ENCODE measurements at places on chromosomes 7 and 10.

DNA sequence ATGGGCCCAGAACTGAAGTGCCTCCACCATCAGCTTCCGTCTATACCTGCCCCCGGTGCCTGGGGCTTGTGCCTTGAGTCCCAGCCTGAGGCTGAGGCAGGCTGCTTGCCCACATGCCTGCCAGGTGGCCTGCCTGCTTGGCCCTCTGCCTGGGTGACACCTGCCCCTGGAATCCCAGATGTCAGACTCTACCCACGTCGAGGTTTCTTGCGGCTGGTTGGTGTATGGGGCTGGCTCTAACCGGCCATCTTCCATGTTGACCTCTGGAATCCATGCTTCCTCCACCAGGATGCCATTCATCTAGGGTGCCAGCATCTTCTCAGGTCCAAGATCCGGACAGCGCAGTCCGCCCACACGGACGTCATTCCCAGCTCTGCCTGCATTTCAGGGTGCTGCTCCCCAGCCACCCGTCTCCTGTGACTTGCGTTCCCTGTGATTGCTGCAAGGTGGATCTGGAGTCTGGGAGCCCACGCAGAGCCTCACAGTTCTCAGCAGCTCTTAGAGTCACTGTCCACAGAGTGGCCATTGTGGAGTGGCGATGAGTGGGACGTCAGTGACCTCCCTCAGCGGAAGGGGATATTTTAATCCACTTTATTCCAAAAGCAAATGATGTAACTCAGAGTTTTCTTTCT, 298.1 kb downstream of the TCERG1L start:
- no peak for DNase-seq

- no peak for DNase-seq
These were observed 8.0 kb downstream of the HIPK2 start for GRCh38 chr7:139769761-139770160.

GRCh38 chr10:116437076-116437692, 9.5 kb downstream of the PNLIPRP3 start:
- no peak for DNase-seq

- no peak for DNase-seq
These were observed 904.8 kb upstream of the POT1 start for GRCh38 chr7:125834421-125834820.

- no peak for DNase-seq
These were observed 19.6 kb upstream of the RET start for GRCh38 chr10:43057231-43057711.

DNA sequence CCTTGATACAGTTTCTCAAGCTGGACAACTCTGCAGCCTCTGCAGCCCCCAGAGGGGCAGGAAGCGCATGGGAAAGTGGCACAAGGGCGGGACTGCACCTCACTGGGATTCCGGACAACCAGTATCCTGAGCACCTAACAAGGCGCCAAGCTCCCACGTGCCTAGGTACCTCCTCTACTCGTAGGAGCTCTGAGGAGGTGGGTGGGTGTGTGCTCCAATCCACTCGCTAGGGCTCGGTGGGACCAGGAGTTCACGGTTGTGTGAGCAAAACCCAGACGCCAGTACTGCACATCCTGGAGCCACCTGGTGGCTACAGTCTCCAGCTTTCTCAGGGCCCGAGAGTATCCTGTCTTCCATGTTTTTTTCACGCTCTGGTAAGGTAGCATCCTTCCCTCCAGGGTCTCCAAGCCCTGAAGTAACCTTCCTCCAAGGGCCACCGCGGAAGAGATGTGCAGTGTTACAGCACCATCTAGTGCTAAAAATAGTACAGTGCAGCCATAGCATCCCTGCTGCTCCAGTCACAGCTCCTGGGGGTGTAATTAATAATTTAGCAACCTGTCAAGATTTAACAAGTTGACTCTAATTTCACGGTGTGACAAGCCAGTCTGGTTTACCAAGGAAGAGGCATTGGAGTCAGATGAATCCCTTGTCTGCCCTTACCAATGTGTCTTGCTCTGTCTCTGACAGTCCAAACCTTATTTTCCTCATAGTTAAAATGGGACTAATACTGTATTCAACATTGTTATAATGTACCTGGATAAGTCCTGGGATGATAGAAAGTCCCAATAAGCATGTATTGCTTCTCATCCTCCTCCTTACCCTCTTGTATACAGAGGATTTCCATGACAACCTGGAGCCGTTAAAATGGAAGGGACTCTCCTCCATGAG, 70.4 kb downstream of the HERPUD2 start:
- DNase-seq, result peak; percentile 12

- DNase-seq, result no peak
These were observed 67.2 kb downstream of the PODXL start for GRCh38 chr7:131489196-131489595.

GRCh38 chr7:155763691-155764437, 48.4 kb downstream of the SHH start:
- peak; percentile 33 for DNase-seq

DNA sequence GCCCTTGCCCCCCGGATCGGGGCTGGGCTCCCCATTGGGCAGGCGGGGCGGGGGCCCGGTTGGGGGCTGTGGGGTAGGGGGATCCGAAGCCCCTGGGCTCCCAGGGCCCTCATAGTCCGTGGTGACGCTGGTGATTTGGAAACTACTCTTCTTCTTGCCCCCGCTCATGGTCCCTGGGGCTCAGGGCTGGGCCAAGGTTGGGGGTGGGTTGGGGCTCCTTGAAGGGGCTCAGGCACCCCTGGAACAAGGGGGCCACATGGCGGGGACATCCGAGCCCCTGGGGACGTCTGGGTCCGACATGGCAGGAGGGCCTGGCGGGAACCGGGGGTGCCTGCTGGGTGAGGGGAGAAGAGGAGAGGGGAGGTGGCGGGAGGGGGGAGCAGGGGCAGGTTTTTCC, 1.1 kb downstream of the TSC22D4 start:
- DNase-seq, result no peak

- no peak for DNase-seq
These were observed 242.0 kb downstream of the BICC1 start for GRCh38 chr10:58754469-58755339.

- no peak for DNase-seq
These were observed 61.0 kb upstream of the PITRM1 start for GRCh38 chr10:3233486-3233990.

GRCh38 chr7:42203336-42203735, 33.7 kb downstream of the GLI3 start:
- DNase-seq, result no peak

- no peak for DNase-seq
These were observed 891.1 kb upstream of the GHITM start for GRCh38 chr10:83248106-83248631.

GRCh38 chr7:88111140-88111743, 108.6 kb downstream of the SRI start:
- DNase-seq, result no peak

- DNase-seq, result no peak
These were observed 108.6 kb downstream of the GRK5 start for GRCh38 chr10:119316002-119316358.

GRCh38 chr7:149302222-149302621, 40.2 kb downstream of the ZNF783 start:
- no peak for DNase-seq

DNA sequence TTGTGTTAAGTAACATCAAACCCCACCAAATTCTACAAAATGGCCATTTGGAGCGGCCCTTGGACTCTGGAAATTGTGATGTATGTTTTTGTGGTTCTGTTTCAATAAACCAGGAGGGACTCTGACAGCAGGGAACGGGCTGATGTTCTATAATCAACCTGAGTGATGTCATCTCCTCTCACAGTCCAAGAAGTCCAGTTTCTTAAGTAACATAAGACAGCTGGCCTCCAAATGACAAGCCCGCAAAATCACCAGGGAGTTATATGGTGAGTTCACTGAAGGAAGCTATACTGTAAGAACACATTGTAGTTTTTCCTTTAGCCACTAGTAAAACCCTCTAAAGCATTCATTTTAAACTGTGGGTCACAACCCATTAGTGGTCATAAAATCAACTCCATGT, 34.0 kb downstream of the GOT1 start:
- no peak for DNase-seq

GRCh38 chr10:7170626-7171322, 240.1 kb downstream of the SFMBT2 start:
- no peak for DNase-seq

DNA sequence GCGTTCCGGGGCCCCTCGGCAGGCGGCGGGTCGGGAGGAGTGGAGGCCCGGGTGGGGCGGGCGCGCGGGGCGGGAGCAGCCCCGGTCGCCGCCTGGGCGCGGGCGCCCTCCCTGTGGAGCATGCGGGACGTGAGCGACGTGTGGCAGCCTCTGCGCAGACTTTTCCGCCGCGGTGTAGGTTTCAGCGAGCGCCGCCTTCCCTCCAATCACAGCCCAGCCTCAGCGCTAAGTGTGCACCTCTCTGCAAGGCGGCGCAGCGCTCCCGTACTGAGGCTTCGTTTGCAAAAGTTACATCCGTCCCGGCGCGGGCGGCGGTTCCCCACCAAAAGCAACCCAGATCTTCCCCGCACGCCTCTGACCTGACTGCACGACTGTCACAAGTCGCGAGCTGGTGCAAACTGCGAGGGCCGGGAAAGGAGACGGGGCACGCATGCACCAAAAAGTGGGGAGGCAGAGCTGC, 1.2 kb upstream of the PFKFB3 start:
- peak; percentile 82 for DNase-seq

GRCh38 chr10:16155834-16156233, 281.0 kb upstream of the PTER start:
- DNase-seq, result no peak

- no peak for DNase-seq
These were observed 109.9 kb downstream of the ATXN7L1 start for GRCh38 chr7:105766421-105767073.

DNA sequence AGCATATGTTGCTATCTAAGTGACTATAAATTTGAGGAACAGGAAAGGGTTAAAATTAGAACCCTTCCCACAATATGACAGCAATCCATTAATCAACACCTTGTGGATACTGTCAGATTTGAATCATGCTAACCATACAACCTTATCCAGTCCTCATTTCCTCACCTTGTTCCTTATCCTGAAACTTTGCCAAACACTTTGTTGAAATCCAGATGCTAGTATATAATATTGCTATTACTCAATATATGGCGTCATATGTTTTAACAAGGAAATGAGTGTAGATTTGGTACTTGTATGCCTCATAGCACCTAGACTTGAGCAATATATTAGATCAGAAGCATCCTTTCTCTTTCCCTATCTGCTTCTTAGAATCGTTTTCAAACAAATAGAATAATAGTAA, 66.3 kb upstream of the SLC25A13 start:
- DNase-seq, result no peak

DNA sequence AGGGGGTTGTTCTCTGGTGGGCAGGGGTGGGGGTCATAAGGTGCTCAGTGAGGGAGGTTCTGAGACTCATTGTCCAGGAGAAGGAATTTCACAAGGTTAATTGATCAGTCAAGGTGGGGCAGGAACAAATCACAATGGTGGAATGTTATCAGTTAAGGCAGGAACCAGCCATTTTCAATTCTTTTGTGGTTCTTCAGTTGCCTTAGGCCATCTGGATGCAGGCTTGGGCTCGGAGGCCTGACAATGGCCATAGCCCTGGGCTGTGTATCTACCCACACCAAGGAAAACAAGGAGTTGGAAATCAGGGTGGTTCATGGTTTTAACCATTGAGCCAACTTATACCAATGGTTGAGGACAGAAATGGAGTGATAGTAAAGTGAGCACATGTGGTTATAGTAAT, 1221.8 kb downstream of the TYW1 start:
- no peak for DNase-seq

- DNase-seq, result no peak
These were observed 51.7 kb downstream of the MEST start for GRCh38 chr7:130543487-130544010.

DNA sequence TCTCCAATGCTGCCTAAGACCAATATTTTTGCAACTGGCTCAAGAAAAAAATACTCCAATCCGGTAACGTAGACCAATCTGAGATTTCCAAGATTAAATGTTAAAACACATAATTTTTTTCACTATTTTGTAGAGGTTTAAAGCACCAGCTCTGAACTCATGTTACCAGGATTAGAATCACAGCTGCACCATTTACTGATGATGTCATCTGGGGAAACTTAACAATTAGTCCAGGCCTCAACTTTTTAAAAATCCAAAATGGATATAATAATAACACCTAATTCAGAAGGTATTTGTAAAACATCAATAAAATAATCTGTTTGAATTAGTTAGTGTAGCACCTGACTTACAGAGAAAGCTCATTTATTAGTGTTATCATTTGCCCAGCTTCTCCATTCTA, 14.4 kb downstream of the PON1 start:
- no peak for DNase-seq

GRCh38 chr10:122056431-122057094, 67.6 kb downstream of the TACC2 start:
- no peak for DNase-seq

DNA sequence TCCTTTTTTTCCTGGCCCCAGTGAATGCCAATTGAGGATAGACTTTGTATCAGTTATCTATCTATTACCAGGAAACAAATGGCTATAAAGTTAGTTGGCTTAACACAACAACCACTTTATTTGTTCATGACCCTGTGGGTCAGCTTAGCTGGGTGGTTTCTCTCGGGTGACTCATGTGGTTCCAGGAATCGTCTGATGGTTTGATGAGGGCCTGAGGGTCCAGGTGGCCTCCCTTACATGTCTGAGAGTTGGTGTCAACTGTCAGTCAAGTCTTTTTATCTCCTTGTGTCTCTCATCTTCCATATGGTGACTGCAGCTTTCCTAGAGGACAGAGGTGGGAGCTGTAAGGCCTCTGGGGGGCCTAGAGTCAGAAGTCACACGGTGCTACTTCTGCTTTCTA, 15.3 kb upstream of the MAPK8 start:
- DNase-seq, result no peak

GRCh38 chr10:12201543-12201942, 5.6 kb downstream of the CDC123 start:
- DNase-seq, result no peak

- no peak for DNase-seq
These were observed 3.7 kb upstream of the DPYSL4 start for GRCh38 chr10:132183046-132183445.

DNA sequence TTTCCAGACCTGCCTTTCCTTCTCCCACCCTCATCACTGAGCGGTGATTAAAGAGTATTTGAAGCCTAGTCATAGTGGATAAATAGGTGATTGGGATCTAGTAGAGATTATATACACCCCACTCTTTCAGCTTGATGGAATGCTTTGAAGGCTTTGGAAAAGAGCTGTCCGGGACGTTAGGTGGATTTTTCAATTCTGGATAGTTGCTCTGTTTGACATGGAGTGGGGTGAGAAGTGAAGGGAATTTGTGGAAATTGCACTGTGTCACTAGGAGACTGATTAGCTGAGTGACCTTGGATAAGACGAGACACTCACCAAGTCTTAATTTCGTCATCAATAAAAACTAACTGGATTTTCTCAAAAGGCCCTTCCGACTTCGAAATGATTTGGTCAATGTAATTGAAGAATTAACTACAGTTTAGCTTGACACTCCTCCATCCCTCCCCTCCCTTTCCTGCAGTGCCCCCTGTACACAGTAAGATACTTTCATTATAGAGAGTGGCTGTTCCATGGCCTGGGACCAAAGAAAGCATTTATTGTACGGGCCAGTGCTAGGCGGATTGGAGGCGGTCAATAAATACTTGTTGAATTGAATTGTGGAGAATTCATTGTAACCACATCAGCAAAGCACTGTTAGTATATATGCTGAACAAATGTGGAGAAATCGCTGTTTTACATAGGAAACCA, 962 bp downstream of the ZKSCAN1 start:
- no peak for DNase-seq
